ENCODE measurements at places on chromosomes 1 and 21. TPM values are rescaled to one million over a fixed set of nuclear protein-coding genes. Genes with fewer than 3 reads are reported as not detected.

Gene RIPK4
- 15.9 TPM for polyA plus RNA-seq

Gene CXADR
- 39.1 TPM for polyA plus RNA-seq

Gene PAPPA2
- polyA plus RNA-seq: 90.1 TPM

DNA sequence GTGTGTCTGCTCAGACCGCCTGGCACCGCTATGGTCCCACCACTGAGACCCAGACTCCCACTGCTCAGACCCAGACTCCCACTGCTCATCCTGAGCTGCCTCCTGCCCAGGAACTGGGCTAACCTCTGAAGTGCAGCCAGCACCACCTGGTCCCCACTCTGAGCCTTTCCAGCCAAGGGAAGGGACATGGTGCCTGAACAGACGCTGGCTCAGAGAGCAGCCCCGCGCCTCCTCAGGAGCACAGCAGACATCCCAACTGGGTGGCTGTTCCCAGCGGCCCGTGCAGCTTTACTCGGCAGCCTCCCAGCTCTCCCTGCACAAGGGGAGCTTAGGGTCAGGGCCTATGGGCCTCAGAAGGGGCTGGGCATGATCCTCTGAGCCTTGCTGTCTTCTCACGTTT lies 27.8 kb upstream of the CNTN2 start:
- DNase-seq: no peak

DNA sequence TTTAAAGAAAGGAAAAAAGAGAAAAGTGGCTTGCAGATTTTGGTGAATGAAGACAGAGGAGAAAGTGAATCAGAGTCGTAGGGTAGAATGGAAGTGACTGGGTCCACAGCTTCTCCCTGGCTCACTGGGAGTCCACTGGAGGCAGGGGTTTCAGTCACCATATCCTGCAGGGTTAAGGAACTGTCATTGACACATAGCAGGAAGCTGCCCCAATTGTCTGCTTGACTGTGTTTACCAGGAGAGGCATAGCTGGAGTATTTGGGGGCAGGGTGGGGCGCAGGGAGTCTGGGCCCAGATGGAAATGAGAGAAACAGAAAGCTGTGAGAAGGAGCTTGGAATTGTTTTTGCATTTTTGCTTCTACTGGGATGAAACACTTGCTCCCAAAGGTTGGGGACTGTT lies 228.8 kb upstream of the CSF3R start:
- DNase-seq: no peak

DNA sequence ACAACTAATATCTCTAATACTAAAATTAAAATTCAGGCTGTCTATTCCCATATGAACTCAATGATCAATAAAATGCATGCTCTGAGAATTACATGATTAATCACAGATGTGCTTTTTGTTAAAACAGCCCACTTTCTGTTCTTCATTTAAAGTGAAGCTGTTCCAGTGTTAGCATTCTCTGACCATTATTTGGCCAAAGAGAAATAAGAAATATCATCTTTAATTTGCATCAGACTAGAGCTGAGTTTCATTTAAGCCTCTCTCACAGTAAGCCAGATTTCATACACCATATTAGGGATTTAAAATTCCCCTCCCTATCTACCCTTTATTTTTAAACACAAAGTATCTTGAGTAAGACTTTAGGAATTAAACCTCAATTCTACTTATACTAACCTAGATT lies 261.6 kb downstream of the TPR start:
- DNase-seq: no peak

DNA sequence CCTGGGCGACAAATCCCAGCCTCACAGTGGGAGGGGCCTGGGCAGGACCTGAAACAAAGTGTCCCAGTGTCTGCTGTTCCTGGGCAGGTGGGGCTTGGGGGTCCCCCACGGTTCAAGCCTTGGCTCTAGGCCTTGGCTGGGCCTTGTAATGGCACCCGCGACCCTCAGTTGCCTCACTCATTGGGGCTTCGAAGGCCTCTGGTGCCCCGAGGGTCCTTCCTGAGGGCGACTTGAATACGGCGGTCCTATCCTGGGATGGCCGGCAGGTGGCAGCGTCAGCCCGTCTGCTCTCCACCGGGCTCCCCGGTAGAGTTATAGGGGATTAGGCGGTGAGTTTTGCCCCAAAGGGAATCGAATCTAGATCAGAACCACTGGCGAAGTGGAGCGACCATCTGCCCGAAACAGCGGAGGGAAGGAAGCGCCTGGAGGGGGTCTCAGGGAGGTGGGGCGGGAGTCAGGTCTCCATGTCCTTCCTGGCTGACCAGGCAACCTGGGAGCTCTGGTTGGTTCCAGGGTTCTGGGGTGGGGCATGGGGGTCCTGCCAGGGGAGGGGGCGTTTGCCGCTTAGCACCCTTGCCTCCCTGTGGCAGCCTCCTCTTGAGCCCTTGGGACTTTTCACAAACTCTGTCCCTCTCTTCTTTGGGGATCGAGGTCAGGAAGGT lies 2.1 kb upstream of the PEX10 start:
- DNase-seq: no peak

GRCh38 chr1:29900104-29900679 lies 663.9 kb downstream of the PTPRU start:
- no peak for DNase-seq

GRCh38 chr1:69191335-69191734 lies 376.4 kb upstream of the LRRC7 start:
- DNase-seq: no peak

DNA sequence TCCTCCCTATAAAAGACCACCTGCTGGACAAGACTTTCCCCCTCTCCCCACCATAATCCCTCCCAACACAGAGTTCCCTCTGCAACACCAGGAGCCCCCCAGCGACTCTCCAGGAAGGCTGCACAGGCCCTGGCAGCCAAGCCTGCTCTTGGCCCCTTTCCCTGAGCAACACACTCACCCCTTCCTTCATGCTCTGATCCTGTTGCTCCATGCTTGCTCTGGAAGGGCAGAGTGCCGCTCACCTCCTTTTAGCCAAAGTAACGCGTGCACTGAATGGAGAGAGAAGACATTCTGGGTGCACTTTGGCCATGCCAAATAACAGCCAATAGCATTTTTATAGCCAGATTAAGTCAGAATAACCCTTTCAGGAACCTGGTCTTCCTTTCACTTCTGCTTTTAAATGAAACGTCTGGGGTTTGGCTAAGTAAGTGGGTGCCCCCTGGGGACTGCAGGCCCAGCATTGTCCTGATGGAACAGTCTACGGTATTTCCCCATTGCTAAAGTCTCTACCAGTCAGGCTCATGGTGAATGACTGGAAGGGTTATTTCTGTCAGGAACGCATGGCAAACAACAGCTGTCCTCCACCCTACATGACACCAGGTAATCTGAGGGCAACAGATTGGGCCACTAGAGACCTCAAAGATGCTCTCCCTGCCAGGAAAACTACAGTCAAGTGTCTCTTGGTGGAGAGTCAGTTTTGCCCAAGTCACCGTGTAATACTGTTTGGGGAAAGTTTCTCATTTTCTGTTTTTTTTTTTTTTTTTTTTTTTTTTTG lies at the start of gene SLC2A5:
SLC2A5 (minus strand) TSS at position 310 of the 775 bp plus-strand sequence; CDS start at position 211, 99 bp downstream.
- DNase-seq: no peak

- no peak for DNase-seq
Measured at GRCh38 chr1:61375082-61375880, 292.9 kb downstream of the NFIA start.

DNA sequence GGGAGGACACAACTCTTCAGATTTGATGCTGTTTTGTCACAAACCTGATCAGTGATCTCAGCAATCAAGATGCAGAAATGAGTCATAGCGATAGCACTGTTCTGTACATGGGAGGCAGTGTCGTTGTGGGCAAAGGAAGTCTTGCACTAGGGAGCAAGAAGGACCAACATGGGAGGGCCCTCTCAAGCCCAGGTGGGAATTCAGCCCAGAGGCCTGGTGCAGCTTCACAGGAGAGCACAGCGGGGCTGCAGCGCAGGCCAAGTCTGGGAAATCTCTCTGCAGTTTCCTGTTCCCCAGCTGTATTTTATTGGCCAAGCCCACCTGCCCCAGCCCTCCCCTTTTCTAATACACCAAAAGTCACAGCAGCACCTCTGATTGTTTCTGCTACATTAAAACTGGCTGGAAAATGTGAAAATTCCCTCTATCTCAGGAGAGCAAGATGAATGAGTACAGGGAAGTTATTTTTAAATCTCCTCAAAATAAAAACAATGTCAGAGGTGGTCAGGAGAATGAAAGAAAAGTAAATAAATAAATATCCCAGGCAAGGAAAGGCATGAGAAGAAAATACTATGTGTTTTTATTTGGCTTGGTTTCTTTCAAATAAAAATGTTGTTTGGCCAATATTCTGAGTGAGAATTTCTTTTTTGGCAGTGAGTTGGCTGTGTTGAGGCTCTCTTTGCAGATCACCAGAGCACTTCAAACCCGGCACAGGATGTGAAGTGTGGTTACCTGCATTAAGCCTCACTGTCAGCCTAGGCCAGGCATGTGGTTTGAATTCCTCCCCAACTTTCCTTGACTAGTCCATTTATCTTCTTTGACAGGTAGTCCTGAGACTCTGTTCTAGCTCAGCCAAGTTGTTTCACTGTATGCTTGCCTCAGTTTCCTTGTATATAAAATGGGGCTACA lies 422.1 kb downstream of the PLPP3 start:
- no peak for DNase-seq

Data from right renal cortex interstitium (tissue), 3 donors.